ENCODE measurements at places on chromosomes 2 and 18.

DNA sequence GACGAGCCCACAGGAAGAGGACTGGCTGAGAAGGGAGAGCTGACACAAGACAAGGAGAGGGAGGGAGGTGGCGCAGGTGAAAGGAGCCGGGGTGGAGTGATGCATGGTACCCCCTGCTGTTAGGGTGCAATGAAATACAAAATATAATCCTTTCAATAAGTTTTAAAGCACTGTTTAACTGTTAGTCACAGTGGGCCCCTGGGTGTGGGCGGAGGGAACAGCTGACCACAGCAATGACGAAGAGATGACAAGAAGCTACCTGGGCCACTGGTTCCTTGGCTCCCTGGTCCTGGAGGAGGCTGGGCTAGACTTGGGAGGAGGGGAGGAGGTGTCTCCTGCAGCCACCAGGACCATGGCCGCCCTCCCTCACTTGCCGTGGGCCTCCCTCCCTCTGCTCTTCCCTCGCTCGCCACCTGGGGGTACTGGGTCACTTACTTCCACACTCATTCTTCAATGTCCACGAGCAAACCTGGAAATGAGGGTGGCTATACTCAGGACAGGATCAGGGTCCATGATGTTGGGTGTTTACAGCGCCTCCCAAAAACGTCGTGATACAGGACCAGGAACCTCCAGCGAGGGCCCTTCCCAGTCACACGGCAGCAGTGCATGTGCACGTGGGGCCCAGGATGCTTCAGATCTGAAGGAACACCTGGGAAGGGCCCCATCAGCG is 196.1 kb downstream of the ANKRD30B start:
- no peak for DNase-seq

DNA sequence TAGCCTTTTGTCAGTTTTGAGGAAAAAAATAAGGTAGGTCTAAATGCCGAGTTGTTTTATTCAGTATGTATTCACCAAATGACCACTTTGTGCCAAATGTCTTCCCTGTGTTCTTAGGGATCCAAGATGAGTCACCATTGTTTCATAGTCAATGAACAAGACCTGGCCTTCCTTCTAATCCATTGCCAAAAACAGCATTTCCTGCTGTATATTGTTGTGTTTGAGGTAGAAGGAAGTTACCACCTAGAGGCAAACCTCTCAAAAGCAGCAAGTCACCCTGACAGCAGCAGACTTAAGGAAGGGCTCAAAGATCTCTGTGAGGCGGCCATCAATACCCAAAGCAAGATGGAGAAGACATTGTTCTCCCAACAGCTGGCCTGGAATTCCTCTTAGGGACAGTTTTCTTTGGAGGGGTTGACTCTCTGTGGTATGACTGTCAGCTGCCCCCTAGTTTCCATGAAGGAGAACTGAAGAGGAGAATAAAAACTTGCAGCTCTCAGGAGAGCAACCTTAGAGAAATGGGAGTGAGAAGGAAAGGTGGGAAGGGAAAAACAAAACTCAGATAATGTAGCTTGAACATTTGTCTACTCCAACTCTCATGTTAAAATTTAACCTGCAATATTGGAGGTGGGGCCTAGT is 328.3 kb downstream of the LRATD1 start:
- DNase-seq = no peak

DNA sequence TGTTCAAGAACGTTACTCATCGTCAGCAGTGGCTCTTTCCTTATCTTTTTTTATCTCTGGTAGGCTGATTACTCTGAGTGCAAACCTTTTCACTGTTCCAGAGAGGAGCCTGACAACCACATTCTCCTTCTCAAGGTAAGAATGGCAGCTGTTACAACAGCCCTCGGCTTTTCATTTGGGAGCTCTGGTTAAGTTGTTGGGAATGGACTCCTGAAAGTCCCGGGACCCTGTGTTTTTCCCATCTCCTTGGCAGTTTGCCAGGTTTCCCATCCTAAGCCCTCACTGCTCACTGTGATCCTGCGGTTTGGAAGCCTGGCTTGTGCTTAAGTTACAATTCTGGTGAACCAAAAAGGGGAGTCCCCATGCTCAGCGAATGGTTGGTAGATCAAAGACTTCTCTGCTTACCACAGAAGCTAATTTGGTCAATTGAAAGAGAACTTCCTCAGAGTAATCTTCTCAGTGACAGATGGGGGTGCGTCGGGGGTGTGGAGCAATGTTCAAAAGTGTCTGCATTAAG is 122.3 kb downstream of the LYPD6B start:
- peak; percentile 94 for DNase-seq

- no peak for DNase-seq
Measured at GRCh38 chr2:7209757-7210555, 292.7 kb downstream of the RNF144A start.

DNA sequence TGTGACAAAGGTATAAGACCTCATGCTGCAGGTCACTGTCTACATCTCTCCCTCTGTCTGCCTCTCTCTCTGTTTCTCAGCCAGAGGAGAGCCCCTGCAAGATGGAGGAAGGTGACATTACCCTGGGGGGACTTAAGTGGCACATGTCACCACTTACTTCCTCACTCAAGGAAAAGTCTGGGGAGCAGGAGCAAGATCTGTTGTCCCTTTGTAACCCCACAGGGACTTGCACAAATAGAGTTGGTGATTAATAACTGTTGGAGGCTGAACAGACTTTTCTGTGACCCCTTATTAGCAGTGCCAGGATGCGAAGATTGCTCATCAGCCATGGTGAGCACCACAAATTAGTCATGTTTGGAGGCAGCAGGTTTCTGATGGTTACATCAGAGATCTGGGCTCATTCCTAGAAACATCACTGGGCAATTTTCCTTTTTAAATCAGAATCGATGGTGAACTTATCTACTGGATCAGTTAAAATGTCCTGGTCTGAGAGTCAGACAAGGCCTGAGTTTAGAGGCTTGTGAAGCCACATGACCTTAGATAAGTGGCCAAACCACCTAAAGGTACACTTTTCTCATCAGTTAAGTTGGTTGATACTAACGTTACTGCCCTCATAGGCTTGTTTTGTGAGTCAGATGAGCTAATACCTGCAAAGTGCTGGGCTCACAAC is 81.2 kb upstream of the LTBP1 start:
- DNase-seq = peak; percentile 9

DNA sequence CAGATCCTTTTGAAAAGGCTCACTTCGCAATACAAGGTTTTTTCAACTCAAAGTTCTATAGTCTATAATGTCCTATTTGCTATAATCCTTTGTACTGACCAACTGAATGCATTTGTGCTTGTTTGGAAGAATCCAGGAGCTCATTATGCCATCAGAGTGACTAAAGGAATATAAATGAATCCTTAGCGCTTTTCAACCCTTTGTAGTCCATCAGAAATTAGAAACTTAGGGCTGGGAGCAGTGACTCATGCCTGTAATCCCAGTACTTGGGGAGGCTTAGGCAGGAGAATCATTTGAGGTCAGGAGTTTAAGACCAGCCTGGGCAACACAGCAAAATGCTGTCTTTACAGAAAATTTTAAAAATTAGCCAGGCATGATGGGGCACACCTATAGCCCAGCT is 330.2 kb upstream of the CHAC2 start:
- no peak for DNase-seq

DNA sequence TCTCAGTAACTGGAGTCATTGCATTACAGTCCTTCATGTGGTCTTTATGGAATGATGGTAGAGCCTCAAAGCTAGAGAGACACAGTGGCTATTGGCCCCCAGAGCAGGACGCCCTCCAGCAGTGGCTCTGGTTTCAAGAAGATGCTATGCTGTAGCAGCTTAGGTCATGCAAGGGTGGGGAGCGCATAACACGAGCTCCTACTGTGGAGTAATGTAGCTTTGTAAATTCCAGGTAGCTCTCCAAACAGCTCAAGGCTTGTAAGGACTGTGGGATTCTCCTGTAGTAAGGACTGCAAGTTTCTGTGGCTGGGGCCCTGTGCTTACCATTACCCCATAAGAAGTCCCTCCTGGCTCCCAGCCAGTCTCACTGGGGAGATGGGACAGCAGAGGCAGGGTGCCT is 15.6 kb downstream of the APLF start:
- no peak for DNase-seq

DNA sequence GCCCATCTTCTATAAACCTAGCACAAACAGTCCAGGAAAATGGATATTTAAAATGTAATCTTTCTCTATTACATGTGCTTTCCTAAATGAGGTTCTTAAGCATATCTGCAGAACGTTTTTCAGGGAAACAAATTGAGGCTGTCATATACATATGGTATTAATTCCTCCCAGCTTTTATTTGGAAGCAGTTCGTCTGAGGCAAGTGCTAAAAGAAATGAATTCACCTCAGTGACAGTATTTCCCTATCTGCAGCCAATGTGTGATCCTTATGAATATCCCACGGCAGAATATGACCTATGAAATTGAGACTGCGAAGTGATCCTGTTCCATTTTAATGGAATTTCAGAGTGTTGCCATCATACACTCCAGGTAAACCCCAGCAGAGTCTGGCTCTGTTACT is 7.1 kb downstream of the MYOM1 start:
- DNase-seq = no peak

GRCh38 chr2:54605836-54606235 is 117.6 kb upstream of the EML6 start:
- DNase-seq = no peak
